ENCODE measurements at places on chromosomes 4 and X.

GRCh38 chrX:40539214-40540142, 41.3 kb upstream of the ATP6AP2 start:
- ATAC-seq = peak; percentile 92

GRCh38 chr4:22645481-22646182, 47.1 kb upstream of the GBA3 start:
- no peak for ATAC-seq

- no peak for ATAC-seq
Measured at GRCh38 chr4:59831746-59832145, 1368.4 kb upstream of the ADGRL3 start.

- no peak for ATAC-seq
Measured at GRCh38 chr4:2572866-2573265, 36.4 kb downstream of the FAM193A start.

DNA sequence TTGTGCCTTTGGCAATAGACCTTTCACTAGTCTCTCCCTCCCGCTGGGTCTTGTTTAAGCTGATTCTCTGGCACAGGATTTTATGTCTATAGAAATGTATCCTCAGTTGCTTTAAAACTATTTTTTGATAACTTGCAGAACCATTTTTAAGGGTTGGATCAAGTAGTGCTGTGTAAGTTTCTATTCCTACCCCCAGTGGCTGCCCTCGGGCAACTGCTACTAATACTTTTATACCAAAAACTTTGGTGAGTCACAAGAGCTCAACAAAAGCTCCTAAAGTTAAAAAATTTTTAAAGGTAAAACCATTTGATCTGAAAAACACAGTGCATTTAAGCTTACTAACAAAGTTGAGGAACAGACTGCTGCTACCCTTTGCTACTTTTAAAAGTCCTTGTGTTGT, 1460.6 kb upstream of the PCDH7 start:
- no peak for ATAC-seq

GRCh38 chrX:49059201-49059600, 402 bp downstream of the CCDC120 start:
- ATAC-seq = no peak

GRCh38 chrX:106178826-106179225, 10.7 kb downstream of the PWWP3B start:
- no peak for ATAC-seq

- peak; percentile 89 for ATAC-seq
Measured at GRCh38 chrX:49002091-49002935, at the start of gene GRIPAP1. Gene GRIPAP1, minus strand, starts transcription at chrX:49002264. Its CDS starts 35 bp downstream, at chrX:49002229.

Data from motor neuron (in vitro differentiated cells).